ENCODE measurements at places on chromosomes 5 and 9.

DNA sequence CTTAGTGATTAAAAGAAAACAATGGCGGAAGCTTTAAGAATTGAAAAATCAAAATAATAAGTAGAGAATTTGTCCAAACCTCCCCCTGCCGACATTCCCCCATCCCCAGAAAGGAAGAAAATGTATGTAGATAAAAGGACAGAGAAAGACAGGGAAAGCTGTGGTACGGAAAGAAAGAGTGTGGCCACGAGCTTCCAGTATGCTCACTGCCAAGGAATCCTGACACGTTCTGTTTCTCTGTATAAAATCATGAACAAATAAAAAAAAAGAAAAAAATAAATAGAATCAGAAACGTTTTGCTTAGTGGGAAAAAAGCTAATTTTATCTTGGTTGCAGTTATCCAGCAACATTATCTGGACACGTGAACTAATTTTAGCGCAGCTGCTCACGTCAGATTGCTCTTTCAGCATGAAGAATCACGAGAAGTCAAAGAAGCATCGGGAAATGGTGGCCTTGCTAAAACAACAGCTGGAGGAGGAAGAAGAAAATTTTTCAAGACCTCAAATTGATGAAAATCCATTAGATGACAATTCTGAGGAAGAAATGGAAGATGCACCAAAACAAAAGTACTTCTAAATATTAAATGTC is 15.2 kb downstream of the DNAJC21 start:
- DNase-seq = no peak

DNA sequence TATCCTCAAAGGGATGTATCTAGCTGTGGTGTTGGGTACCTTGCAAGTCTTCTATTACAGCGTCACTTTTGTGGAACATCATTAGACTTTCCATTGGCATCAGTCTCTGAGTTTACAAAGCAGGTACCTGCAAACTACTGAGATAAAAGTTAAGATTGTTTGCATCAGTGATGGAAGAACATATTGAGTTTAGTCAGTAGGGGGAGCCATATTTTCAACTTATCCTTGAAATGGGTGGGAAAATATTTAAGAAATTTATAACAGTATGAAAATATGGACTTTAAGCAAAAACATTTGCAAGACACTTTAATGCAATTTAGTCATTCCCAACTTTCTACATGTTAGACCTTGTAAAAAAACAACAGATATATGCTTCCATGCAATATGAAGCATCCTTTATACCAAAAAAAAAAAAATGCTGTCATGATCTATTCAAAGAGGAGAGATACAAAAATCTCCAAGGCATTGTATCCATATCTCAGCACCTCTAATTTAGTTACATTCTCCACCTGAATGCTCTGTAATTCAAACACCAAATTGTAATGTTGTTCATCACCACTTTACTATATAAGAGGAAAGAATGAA is 98.6 kb upstream of the ADAMTS19 start:
- DNase-seq = peak; percentile 14

- no peak for DNase-seq
Measured at GRCh38 chr5:175037820-175038219, 313.4 kb downstream of the MSX2 start.

DNA sequence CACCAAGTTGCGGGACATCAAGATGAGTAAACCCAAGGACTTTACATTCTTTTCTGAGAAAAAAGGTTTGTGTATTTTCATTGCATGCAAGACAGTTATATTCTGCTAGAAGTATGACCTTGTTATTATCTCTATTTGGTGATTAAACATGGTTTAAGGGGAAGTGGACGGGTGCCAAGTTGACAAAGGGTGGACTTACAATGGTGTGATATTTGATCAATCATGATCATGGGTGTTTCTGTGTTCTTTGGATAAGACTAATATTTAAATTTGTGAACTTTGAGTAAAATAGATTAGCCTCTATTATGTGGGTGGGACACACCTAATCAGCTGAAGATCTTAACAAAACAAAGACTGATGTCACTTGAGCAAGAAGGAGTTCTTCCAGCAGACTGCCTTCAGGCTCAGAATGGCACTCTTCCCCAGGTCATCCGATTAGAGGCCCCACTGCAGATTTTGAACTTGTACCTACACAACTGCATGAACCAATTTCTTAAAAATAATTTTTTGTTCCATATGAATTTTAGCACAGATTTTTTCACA is 782.9 kb downstream of the CDH12 start:
- DNase-seq = no peak

DNA sequence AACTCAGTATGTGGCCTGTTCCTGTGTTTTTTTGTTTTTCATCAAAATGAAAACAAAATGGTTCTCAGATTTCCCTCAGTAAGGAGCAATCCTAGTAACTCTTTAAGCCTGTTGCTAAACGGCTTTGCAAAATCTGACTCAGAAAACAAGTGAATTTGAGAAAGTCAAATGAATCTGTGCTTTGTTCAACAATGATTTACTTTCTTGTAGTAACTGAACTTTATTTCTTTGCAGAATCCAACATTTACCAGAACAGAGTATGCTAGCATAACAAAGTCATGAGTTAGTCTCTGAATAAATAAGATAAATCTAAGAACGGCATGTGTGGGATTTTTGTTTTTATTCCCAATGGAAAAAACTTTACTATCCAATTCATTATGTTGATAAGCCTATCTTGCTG is 93.8 kb downstream of the OXCT1 start:
- DNase-seq = peak; percentile 31

GRCh38 chr5:172248637-172249036 is 34.9 kb downstream of the UBTD2 start:
- no peak for DNase-seq

DNA sequence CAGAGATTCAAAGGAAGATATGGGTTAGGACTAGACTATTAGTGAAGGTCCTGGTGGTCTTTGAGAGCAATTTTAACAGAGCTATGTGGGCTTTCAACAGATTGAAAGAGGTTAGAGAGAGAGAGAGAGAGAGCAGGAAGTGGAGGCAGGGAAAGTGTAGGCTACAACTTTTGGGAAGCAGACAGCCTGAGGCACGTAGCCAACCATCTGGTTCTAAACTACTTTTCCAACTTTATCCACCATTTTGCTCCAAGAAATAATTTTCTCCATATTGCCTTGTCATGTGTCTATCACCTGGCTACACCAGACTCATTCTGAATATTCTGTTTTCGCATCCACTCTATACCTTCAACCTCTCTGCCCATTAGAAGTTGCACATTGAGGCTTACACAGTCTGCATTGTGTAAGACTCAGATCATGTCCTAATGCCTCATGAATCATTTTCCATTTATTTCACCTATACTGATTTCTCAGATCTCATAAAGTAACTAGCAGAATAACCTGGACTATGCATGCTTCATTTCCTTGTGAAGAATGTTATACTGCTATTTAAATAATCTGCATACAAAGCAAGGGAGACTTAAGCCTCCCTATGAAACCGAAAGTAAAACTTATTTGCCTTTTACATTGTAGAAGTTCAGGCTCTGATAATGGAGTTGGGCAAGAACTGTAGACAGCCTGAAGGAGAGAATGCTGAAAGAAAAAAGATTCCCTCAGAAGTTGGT is 235.6 kb downstream of the ELAVL2 start:
- no peak for DNase-seq
